Fibroblast of skin of right quadriceps (primary cell): ENCODE measurements at places on chromosomes 16 and 17.

- DNase-seq, result no peak
These were observed 12.4 kb downstream of the CHMP1A start for GRCh38 chr16:89645122-89645521.

GRCh38 chr17:66795486-66795885 lies 39.4 kb upstream of the CACNG5 start:
- DNase-seq, result no peak

DNA sequence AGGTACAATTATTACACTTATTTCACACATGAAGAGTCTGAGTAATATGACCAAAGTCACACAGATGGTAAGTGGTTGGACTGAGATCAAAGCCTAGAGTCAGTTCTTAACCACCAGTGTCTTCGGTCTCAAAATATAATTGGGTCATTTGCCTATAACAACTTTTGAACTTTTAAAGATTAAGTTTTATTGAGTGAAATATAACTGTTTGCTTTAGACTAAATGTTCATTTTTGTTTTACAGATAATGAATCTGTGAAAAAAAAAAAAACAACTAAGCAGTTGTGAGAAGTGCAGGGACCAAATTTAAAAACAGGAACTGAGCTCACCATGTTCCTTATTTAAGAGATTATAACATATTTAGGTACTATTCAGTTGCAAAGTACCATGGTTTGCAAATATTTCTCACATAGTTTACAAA lies 150.1 kb downstream of the ITFG1 start:
- no peak for DNase-seq

DNA sequence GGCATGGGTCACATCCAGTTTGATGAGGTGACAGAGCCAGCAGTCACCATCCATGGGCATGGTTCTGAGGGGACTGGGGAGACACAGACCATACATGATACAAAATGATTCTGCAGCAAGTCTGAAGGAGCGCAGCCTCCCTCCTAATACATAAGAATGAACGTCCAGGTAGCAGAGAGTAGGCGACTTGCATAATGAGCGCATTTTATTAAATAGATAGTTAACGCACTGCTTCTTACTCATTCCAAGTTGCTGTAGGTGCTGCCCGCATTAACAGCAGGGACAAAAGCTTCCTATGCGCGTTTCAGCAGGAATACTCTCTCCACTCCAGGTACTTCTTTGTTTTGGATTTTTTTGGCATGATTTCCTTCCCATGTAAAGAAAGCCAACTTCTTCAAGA lies 73.8 kb downstream of the SLC5A11 start:
- no peak for DNase-seq

GRCh38 chr16:54506214-54506580 lies 219.6 kb upstream of the IRX3 start:
- no peak for DNase-seq

DNA sequence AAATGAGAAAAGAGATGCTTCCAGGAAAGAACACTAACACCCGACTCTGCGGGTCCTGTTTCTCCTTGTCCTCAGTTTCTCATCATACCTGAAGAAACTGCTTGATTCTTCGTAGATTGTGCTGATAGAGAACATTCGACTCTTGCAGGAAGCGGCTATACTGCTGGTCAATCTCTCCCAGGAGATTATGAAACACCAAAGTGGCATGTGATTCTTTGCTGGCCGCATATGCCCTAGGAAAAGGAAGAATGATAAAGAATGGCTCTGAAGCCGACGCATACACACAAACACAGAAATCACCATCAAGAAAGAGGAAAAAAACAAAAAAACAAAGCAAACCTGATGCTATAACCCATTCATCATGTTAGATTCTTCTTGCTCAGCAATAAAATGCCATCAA lies 41.8 kb downstream of the STAT3 start:
- no peak for DNase-seq

DNA sequence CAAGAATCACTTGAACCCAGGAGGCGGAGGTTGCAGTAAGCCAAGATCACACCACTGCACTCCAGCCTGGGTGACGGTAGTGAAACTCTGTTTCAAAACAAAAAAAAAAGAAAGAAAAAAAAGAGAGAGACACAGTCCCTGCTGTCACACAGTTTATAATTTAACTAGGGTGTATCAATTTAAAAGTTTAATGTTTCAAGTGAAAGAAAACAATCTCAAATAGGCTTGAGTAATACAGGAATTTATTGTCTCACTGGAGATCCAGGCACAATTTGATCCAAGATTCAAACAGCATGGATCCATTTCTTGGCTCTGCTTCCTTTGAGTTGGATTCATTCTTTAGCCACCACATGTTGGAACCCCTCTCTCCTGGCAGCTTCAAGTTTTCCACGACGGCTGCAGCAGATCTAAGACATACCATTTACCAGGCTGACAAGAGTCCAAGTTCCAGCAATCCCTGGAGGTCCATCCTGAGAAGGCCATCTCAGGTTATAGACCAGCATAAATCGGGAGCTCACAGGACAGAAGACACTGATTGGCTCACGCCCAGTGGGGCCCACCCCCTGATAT lies 97.5 kb downstream of the YPEL2 start:
- no peak for DNase-seq

DNA sequence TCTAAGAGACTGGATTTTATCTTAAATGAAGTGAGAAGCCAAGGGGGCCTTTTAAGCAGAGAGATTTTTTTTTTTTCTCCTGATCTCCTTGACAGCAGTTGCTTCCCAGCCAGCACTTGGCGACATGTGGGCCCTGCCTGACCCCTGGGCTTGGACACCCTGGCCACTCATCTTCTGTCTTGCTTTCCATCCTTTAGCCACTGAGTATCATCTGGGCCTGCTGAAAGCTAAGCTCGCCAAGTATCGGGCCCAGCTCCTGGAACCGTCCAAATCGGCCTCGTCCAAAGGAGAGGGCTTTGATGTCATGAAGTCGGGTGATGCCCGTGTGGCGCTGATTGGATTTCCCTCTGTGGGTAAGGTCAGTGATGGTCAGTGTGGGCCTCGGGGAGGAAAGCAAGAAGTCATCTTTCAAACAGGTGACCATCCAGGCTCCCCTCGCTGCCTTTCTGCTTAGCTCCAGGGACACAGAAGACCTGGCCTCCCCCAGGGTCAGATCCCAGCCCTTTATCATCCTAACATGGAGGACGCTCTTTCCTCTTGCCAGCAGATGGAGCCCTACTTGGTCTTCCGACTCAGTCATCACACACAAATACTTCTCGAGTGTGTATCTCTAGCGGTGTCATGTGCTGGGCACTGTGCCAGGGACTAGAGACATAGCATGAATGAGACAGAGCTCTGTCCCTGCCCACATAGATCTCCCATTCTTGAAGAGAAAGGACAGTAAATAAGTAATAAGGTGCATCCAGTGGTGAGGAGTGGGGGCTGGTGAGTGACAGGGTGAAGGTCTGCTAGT lies 6.1 kb downstream of the DRG2 start:
- DNase-seq, result peak; percentile 73

- peak; percentile 44 for DNase-seq
These were observed 122.4 kb downstream of the HIC1 start for GRCh38 chr17:2177235-2177811.
